MM.1S (cell line): ENCODE measurements at places on chromosomes 6 and 20.

GRCh38 chr6:82534876-82535275 is 171.3 kb downstream of the TPBG start:
- DNase-seq = no peak

GRCh38 chr6:14715076-14715475 is 530.8 kb upstream of the JARID2 start:
- no peak for DNase-seq

DNA sequence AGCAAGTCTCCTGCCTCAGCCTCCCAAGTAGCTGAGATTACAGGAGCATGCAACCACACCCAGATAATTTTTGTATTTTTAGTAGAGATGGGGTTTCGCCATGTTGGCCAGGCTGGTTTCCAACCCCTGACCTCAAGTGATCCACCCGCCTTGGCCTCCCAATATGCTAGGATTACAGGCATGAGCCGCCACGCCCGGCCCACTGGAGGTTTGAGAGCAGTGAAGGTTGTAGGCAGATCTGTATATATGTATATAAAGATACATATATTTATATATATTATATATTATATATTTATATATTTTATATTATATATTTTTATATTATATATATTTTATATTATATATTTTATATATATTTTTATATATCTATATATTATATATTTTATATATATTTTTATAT is 38.2 kb upstream of the TTPAL start:
- DNase-seq = no peak

DNA sequence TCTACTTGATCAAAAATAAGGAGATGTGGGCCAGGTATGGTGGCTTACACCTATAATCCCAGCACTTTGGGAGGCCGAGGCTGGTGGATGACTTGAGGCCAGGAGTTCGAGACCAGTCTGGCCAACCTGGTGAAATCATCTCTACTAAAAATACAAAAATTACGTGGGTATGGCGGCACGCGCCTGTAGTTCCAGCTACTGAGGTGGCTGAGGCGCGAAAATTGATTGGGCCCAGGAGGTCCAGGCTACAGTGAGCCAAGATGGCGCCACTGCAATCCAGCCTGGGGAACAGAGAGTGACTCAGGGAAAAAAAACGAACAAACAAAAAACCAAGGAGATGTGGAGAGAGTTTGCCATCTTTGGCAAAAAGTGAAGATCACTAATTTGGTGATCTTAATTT is 65.3 kb downstream of the BMP2 start:
- DNase-seq = no peak
